Stimulated activated CD4-positive, alpha-beta T cell treated with anti-CD3 and anti-CD28 coated beads, TNF-alpha, amount 100 ng/mL, for 1 hour (primary cell): ENCODE measurements at places on chromosomes 13 and 19.
A peak's percentile ranks its signal among the peaks of the same experiment; 100 is the strongest.

- DNase-seq = peak; percentile 49
These were observed 1.4 kb downstream of the RNF126 start for GRCh38 chr19:661427-662196.

- DNase-seq = no peak
These were observed 19.9 kb downstream of the ACER1 start for GRCh38 chr19:6313398-6313969.

- no peak for DNase-seq
These were observed 21.8 kb upstream of the KBTBD7 start for GRCh38 chr13:41216160-41216559.

DNA sequence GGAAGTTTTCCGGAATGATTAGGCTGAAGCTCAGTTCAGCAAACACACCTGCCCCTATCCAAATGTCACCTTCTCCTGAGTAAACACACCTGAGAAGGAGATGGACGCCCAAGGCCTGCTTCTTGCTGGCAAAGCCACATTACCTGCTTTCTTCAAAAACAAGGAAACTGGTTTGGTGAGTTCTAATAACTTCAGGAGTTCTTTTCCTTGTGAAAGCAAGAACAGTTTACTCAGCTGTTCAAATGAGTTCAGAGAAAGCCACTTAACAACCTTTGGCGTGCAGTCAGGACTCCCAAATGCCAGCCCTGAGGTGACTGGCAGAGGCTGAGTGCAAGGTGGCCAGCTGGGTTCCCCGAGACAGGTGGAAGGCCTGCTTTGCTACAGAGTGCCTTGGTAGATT, 160.5 kb downstream of the STK24 start:
- no peak for DNase-seq

DNA sequence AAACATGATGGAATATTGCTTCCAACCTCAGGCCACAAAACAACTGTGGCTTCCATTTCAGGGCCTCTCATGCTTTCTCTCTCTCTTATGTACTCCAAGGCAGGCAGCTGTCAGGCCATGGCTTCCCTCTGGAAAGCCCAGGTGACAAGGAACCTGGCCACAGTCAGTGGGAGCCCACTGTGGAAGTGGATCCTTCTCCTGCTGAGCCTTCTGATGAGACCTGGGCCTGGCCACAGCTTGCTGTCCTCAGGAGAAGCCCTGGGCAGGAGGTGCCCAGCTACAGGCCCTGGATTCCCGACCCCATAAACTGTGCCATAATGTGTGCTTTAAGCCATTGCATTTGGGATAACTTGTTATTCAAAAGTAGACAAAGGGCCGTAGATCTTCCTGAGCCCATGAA, 71.2 kb downstream of the SPACA7 start:
- no peak for DNase-seq

DNA sequence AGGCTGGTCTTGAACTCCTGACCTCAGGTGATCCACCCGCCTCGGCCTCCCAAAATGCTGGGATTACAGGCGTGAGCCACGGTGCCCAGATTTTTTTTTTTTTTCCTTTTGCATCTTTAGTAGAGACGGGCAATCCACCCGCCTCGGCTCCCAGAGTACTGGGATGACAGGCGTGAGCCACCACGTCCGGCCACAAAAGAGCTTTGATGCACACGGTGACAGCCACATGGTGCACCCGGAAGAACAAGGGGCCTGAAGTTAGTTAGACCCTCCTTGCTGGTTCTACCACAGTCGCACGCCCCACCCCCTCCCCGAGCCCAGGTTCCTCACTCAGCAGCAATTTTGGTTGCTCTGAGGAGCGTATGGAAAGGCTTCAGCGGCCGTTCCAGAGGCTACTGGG, 54.2 kb upstream of the USE1 start:
- no peak for DNase-seq

DNA sequence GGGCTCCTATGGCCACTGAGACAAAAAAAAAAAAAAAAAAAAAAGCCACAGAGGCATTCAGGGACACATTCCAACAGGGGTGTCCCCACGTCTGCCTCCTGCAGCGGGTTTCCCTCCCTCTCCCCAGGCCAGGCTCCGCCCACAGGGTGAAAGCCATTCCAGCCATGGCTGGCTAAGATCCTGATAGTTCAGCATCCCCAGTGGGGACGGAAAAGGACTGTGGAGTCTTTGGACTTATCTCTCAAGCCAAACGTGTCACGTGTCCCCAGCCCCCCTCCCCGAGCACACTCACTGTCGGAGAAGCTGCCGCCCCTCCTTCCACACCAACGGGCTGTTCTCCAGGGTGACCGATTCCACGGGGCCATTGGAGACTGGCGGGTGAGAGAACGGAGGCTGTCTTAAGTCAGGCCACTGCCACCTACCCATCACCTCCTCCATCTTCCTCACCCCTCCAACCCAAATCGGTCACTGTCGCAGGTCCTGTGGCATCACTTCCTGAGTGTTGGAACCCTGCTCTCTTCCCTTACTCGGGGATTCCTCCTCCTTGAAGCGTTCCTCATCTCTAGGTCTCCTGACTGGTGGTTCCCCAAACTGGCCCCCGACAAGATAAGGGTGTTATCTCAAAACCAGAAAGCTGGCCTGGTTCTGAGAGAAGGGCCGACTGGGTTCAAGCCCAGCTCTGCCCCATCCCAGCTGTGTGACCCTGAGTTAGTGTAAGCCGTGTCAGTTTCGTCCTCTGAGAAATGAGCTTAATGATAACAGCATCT, 9.1 kb upstream of the FKRP start:
- no peak for DNase-seq

GRCh38 chr13:47417485-47417884, 520.6 kb upstream of the HTR2A start:
- DNase-seq = no peak

DNA sequence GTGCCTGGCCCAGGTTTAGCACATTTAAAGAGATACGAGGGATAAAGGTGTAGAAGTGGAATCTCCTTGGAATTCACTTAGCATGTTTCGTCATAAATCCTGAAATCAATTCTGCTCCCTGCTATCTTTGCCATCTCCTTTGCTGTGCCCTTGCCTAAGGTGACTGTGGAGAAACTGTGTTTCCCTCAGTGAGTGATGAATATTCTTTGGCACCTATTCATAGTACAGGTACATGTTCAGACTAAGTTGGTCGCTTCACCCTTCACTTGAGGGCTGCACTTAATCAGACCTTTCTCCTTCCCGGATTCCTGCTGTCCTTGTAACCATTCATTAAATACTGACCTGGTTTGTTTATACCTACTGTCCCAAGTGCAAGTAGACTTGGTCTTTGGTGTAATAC, 17.8 kb downstream of the PCCA start:
- no peak for DNase-seq

- DNase-seq = no peak
These were observed 13.8 kb downstream of the LRP3 start for GRCh38 chr19:33207903-33208302.

GRCh38 chr13:66036024-66036614, 1194.0 kb downstream of the PCDH9 start:
- no peak for DNase-seq

GRCh38 chr19:7366701-7367420, 18.1 kb downstream of the ARHGEF18 start:
- DNase-seq = no peak

DNA sequence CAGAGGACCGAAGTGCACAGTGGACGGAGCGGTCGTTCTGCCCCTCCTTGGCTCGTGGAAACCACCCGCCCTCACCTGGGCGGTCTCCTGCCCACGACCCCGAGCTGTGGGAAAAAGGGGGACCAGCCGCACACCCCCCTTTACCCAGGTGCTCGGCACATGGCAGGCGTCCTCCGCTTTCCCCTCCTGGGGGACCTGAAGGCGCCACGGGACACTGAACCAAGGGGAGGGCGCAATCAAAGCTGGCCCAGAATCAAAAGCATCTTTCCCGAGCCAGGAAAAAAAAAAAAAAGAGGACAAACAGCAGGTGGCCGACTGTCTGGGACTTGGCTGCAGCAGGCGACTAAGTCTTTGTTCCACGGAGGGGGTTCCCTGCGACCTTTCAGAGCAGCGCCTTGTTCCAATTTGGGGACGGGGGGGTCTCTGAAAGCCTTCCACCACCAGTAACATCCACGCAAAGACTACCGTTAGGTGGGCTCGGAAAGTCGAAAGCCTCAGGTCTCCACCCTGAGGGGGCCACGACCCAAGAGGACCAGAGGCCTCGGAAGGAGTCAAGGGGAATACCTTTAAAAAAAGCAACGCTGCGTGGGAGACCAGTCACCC, 1.1 kb downstream of the MBD3 start:
- no peak for DNase-seq

GRCh38 chr19:14400951-14401431, 18.1 kb downstream of the DDX39A start:
- no peak for DNase-seq

DNA sequence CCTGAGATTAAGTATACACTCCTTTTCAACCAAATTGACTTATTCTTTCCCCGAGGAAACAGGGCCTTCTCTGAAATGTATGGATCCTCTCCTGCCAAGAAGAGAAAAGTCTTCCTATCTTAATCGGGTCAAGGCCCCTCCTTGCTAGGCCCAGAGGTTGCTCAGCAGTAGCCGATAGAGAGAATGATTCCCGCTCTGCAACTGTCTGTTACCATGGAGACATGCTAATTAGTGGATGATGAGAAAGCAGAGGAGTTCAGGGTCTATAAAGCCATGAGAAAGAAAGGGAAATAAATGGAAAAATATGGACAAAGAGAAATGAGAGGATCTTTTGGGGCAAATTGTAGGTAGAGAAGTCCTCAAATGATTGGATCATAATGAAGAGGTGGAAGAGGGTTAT, 103.5 kb downstream of the POU4F1 start:
- DNase-seq = no peak

GRCh38 chr19:42353341-42354015, 28.0 kb downstream of the MEGF8 start:
- DNase-seq = no peak

- no peak for DNase-seq
These were observed 1064.9 kb downstream of the SLITRK5 start for GRCh38 chr13:88736026-88736425.

GRCh38 chr13:30932481-30933353, at the start of gene TEX26:
Gene TEX26, plus strand, starts transcription at chr13:30932656. Its CDS starts 60 bp downstream, at chr13:30932716.
- no peak for DNase-seq

GRCh38 chr19:6712231-6712630, 8.2 kb downstream of the C3 start:
- DNase-seq = no peak

- no peak for DNase-seq
These were observed 81.4 kb downstream of the KCTD12 start for GRCh38 chr13:76804801-76805200.

- no peak for DNase-seq
These were observed 27.8 kb upstream of the IGSF23 start for GRCh38 chr19:44585371-44586133.

DNA sequence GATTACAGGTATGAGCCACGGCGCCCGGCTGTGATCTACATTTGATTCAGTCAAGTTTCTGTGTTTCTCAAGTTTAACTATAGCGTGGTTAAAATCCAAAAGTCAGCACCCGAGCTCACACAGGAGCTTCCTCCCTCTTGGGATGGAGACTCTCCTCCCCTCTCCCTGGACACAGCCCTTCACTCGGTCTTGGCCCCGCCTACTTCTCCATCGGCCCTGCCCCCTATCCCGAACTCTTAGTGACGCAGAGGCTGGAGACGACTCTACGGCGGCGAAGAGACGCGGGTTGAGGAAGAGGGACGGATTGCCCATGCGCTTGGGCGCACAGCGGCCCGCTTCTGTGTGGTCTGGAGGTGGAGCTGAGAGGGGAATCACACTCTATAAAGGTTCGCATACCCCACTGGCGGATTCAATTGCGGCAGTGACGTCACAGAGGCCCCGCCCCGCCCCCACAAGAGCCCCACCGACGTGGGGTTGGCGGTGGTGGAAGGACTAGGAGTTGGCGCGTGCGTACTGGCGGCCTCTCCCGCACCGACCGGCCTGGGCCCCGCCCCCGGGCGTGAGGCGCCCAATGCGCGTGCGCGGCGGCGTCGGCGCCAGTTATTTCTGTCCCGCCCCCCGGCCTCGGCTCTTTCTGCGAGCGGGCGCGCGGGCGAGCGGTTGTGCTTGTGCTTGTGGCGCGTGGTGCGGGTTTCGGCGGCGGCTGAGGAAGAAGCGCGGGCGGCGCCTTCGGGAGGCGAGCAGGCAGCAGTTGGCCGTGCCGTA, at the start of gene TRIM28:
Gene TRIM28 (plus strand): TSS at position 239 of the 765 bp plus-strand sequence. CDS start 694 bp downstream, outside the sequence.
- DNase-seq = peak; percentile 100

DNA sequence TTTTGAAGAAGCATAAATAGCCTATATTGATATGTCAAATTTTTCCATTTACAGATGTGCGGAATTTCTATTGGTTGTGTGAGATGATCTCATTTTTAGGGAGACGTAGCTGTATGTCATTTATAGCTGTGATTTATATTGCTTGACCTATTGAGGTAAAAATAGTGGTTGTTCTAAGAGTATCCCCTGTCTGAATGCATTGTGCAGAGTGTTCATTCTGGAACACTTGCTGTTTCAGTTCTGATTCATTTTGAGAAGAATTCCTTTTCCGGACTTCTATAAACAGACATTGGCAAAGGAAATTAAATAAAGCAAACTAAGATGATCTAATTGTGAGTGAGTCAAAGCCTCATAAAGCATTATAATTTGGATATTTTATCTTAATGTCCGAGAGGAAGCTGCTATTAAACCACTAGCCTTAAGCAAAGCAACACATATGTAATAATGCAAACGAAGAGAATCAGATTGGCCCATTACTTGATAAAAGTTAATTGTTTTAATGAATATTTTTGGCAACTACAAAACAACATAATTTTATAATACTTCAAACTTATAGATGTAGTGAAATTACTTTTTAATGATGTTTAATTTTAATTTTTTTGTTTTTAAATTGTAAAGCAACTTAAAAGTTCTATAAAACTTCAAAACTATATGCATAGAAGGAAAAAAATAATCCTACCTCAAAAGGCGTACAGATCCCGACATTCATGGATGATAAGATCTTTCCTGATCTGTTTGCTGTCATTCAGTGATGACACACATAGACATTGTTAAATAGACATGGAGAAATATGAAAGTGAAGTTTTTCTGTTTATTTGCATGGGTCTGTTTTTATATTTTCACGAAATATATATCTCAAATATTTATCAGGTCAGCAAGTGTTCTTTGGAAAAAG, 942.6 kb upstream of the SLC10A2 start:
- no peak for DNase-seq

DNA sequence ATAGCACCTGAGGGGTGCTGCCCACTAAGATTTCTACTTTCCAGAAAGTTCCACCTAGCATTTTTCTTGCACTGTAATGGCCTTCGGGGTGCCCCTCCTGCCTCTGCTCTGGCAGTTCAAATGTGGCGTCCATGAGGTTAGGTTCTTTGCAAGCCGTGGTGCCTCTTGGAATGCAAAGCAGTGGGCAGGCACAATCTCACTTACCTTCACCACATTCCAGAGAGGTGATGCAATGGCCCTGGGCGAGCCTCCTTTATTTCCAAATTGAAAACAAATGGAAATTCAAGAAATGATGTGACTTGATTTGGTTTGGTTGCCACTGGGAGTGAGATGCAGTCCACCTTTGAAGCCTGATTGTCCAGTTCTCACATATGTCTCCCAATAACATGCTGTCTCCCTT, 46.9 kb downstream of the FGF9 start:
- no peak for DNase-seq

- no peak for DNase-seq
These were observed 178.3 kb downstream of the EFNB2 start for GRCh38 chr13:106357198-106357597.
